ENCODE measurements at places on chromosomes 16 and 17. TPM values are rescaled to one million over a fixed set of nuclear protein-coding genes. Genes with fewer than 3 reads are reported as not detected.

VTN gene
- 12.2 TPM for polyA plus RNA-seq

MYH13 gene
- polyA plus RNA-seq = 0.04 TPM

ZP2 gene
- polyA plus RNA-seq = 0.27 TPM

HOXB13 gene
- polyA plus RNA-seq = not detected

KRT9 gene
- not detected for polyA plus RNA-seq

PLA2G15 gene
- polyA plus RNA-seq = 18.7 TPM

DNA sequence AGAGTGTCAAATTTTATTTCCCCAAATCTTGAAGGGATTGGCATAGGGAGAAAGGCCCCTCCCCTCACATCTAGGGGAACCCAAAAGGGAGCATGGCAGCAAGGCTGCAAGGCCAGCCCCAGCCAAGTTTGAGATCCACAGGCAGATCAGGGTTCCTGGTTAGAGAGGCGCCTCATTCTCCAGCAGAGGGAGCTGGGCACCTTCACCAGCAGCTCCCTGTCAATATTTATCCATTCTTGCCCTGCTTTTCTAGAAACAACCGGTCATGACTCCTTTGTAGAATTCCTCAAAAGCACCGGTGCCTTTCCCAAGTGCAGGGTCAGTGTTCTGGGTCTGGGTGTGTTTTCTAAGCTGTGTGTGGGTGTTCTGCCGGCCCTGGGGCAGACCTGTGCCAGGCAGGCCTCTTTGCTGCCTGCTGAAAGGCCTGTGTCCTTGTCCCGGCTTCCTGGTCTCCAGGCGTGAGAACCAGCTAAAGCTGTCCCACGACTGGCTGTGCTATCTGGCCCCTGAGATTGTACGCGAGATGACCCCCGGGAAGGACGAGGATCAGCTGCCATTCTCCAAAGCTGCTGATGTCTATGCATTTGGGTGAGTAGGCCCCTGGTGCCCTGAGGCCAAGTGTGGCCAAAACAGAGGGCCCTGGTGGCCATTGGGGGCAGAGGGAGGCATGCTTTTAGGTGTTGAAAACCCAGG, 21.2 kb upstream of the LGALS9 start:
- no peaks in the 10 kb centered on the region for H3K4me1 ChIP-seq
- H3K36me3 ChIP-seq = peaks cover 86% of the 10 kb centered on the region

GRCh38 chr16:350203-350602, 2.3 kb downstream of the AXIN1 start:
- H3K36me3 ChIP-seq = peaks cover 33% of the 10 kb centered on the region
- no peaks in the 10 kb centered on the region for H3K27me3 ChIP-seq
- DNase-seq = no peak
- H3K4me3 ChIP-seq = no peak overlapping the region

DNA sequence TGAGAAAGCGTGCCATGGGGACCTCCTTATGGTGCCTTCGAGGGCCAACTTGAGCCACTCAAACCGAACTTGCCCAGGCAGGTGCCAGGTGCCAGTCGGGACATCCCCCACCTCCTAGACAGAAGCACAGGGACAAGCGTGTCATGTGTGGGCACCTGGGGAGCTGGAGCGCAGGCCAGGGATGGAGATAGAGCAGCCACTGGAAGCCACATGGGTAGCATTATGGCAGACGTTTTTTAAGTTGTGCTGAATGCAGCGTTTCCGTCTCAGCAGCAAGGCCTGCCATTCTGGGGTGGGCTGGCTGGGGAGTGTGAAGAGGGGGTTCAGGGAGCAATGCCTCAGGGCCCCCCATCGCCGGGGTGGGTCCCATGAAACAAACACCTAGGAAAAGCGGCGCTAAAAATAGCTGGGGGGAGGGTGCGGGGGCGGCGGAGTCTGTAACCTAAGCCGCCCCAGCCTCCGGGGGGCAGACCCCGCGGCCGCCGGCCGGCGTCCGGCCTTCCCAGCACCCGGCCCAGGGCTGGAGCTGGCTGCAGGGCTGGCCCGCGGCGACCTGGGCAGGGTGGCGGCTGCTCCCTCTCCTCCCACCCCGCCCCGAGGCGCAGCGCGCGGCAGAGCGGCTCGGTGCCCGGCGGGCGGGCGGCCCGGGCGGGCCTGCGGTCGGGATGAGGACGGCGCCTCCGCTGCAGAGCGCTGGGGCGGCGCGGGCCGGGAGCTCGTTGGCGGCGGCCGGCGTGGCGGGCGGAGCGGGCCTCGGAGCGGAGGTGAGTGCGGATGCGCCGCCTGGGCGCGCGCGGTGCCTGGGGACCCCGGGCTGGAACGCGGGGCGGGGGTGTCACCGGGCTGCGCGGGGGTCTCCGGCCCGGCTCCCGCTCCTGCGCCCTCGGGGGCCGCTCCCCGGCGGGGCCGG, at the start of gene ZNF469:
TSS of gene ZNF469 (plus strand) at position 469 of the 910 bp plus-strand sequence. CDS start 44,512 bp downstream, outside the sequence.
- peak; percentile 9 for DNase-seq
- H3K4me3 ChIP-seq = no peak within 1 kb of the TSS
- no peak within 1 kb of the TSS for H3K27ac ChIP-seq
- H3K4me1 ChIP-seq = peaks cover 2% of the 10 kb centered on the region

- H3K4me1 ChIP-seq = peaks cover 70% of the 10 kb centered on the region
- no peaks in the 10 kb centered on the region for H3K27me3 ChIP-seq
- H3K36me3 ChIP-seq = peaks cover 14% of the 10 kb centered on the region
- no peak for DNase-seq
These were observed 970 bp upstream of the TRAF7 start for GRCh38 chr16:2154533-2155090.

DNA sequence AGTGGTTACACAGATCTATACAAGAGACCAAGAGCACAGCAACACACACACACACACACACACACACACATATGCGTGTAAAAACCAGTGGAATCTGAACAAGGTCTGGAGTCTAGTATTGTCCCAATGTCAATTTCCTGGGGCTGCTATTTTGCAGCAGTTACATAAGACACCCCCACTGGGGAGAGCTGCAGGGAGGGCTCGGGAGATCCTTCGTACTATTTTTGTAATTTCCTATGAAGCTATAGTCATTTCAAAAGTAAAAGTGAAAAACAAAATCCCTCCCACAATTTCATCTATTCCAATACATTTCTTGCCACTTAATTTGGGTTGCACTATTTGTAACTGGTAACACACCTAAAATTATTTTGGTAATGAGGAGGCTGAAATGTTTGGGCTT, 68.5 kb downstream of the C16orf95 start:
- H3K27ac ChIP-seq = no peak overlapping the region
- no peaks in the 10 kb centered on the region for H3K4me1 ChIP-seq
- H3K27me3 ChIP-seq = peaks cover 2% of the 10 kb centered on the region
- no peak overlapping the region for H3K4me3 ChIP-seq
- H3K36me3 ChIP-seq = no peaks in the 10 kb centered on the region

- H3K36me3 ChIP-seq = no peaks in the 10 kb centered on the region
- no peaks in the 10 kb centered on the region for H3K4me1 ChIP-seq
- H3K27me3 ChIP-seq = no peaks in the 10 kb centered on the region
These were observed 20.7 kb downstream of the RNF112 start for GRCh38 chr17:19431691-19432090.

DNA sequence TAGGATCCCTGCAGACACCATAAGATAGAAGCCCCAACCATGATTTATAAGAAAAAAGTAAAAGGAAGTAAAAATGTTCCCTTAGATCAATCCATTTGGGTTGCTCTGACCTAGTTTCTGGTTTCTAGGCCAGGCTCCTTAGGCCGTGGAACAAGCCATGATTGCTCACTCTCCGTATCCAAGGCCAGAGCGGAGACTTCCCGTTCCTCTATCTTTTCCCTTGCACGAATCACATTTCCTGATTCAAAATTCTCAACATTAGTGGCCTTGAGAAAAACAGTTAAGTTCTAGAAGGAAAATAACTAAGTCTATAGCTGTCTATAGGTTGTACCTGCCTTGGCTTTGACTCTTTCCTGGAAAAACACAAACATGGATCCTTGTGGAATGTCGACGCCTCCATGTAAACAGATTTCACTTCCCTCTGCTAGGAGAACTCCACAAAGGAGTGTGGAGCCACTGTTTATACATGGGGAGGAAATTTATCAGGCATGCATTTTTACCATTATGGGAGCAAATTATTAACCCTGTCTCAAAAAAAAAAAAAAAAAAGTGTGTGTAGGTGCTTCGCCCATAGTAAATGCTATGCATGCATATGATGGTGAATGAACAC, 149.6 kb downstream of the ZFHX3 start:
- H3K27ac ChIP-seq = peak overlapping the region; percentile 8
- peaks cover 6% of the 10 kb centered on the region for H3K4me1 ChIP-seq
- H3K4me3 ChIP-seq = no peak overlapping the region
- peak; percentile 40 for DNase-seq

DNA sequence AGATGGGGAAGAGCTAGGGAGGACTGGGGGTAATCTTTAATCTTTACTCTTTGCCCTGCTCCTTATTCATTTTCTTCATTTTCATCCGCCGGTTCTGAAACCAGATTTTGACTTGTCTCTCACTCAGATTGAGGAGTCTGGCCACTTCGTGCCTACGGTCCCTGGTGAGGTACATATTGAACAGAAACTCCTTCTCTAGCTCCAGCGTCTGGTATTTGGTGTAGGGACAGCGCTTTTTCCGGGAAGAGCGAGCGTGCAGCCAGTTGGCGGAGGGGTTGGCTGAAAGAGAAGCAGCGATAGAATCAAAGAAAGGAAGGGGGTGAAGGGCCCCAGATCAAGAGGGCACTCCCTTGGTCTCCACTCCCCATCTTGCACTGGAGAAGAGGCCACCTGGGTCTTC, 3.3 kb downstream of the HOXB9 start:
- H3K36me3 ChIP-seq = no peaks in the 10 kb centered on the region
- no peak overlapping the region for H3K4me3 ChIP-seq
- peaks cover 98% of the 10 kb centered on the region for H3K27me3 ChIP-seq

GRCh38 chr17:79814127-79814973, 17.5 kb upstream of the CBX8 start:
- no peak overlapping the region for H3K27ac ChIP-seq
- H3K27me3 ChIP-seq = peaks cover 87% of the 10 kb centered on the region
- H3K36me3 ChIP-seq = no peaks in the 10 kb centered on the region
- no peak for DNase-seq
- no peak overlapping the region for H3K4me3 ChIP-seq

DNA sequence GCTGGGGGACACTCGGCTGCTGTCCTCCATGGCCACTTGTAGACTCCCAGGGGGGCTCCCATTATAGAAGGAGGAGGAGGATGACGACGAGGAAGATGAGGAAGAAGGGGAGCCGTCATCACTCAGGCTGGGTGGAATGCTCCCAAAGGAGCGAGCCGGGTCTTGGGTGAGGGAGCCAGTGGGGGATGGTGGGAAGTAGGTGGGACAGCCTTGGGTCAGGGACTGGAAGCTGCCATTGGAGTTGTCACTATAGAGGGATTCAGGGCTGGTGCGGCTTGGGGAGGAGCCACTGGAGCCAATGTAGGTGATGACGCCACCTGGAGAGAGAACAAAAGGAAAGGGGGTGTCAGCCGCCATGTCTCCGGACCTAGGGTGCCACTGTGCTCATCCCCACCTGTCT, 3.3 kb downstream of the NR1D1 start:
- peak overlapping the region; percentile 93 for H3K27ac ChIP-seq
- peaks cover 47% of the 10 kb centered on the region for H3K4me1 ChIP-seq
- no peak overlapping the region for H3K4me3 ChIP-seq
- no peak for DNase-seq
- H3K36me3 ChIP-seq = peaks cover 38% of the 10 kb centered on the region

DNA sequence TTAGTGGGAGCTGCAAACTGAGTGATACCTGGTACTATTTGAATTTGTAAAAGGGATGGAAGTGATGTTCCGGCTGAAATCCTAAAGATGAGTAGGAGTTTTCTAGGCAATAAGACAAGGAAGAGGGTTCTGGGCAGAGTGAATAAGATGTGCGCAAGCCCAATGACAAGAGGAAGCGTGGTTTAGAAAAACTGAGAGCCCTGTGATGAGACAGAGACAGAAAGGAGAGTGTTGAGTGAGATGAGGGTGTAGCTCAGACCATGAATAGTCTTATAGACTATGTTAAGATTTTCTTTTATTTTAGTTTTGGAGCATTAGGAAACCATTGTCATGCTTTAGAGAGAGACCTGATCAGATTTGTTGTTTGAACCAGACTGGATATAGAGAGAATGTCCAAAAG, 50.2 kb downstream of the COX10 start:
- no peak overlapping the region for H3K4me3 ChIP-seq
- H3K4me1 ChIP-seq = no peaks in the 10 kb centered on the region
- no peaks in the 10 kb centered on the region for H3K36me3 ChIP-seq
- no peak overlapping the region for H3K27ac ChIP-seq
- H3K27me3 ChIP-seq = no peaks in the 10 kb centered on the region

DNA sequence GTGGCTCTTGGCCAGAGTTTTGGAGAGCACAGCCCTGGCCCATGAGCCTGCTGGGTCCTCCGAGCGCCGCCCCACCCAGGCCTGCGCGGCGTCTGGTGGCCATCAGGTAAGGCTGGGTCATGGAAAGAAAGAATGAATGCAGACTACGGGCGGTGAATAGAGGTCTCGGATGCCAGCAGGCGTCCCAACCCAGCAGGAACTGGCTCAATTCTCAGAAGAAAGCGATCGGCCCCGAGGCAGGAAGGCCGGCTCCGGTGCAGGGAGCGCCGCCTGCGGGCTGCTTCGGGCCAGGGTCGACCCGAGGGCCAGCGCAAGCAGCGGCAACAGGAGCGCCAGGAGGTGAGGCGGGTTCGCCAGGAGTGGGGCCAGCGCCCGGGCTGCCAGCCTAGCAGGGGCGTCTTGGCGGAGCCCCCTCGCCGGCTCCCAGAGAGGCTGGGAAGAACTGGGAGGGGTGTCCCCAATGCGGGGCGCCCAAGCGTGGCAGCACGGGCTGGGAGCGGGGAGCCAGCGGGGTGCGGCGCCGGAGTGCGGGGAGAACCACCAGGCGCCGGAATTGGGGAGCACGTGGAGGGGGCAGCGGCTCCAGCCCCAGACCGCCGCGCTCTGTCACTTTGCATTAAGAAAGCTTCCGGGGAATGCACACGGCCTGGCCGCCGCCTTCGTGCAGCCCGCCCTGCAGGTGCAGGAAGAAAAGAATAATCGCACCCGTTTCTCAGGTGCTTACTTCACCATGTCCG, 7.1 kb upstream of the TMC5 start:
- peaks cover 6% of the 10 kb centered on the region for H3K27me3 ChIP-seq
- H3K27ac ChIP-seq = peak overlapping the region; percentile 70
- H3K4me1 ChIP-seq = no peaks in the 10 kb centered on the region
- H3K36me3 ChIP-seq = no peaks in the 10 kb centered on the region
- H3K4me3 ChIP-seq = peak overlapping the region; percentile 61

DNA sequence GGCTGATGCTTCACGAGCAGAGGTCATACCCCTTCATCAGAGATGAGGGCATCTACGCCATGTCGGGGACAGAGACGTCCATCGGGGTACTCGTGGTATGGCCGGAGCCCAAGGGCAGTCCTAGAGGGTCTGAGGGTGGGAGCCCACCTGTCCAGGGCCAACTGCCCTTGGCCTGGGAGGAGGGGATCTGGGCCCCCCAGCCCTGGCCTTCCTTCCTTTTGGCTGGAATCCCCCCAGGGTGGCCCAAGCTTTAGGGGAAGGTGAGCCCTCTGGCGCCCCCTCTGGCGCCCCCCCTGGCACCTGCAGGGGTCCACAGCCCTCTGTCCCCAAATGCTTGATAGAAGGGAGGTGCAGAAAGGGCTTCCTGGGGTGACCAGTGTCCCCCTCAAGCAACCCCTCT, 69.3 kb downstream of the SCNN1B start:
- no peak for DNase-seq
- no peaks in the 10 kb centered on the region for H3K36me3 ChIP-seq

DNA sequence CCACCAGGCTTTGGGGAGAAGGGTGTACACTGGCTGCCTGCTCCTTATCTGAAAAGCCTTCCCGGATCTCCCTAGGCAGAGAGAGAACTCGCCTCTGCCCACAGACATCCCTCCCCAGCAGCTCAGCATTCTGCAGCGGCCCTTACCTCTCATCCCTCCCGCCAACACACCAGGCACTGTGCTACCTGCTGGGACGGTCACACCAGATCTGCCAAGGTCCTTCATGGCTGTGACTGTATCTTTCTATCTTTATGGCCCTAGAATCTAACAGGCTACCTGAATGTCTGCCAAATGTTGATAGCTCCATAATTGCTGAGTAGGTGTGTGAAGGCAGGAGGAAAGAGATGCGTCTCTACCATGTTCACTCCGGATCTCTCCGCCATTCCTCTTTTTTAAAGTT, 7.9 kb downstream of the TSNAXIP1 start:
- no peak overlapping the region for H3K4me3 ChIP-seq
- H3K27ac ChIP-seq = no peak overlapping the region
- H3K27me3 ChIP-seq = no peaks in the 10 kb centered on the region
- no peaks in the 10 kb centered on the region for H3K4me1 ChIP-seq
- no peak for DNase-seq

All from large intestine (tissue), 12 donors.